ENCODE measurements at places on chromosomes 2 and 18.

- DNase-seq, result no peak
Observed at GRCh38 chr2:81195017-81195773, 890.6 kb upstream of the LRRTM1 start.

GRCh38 chr2:12008425-12009061, 262.1 kb downstream of the LPIN1 start:
- DNase-seq, result no peak

- no peak for DNase-seq
Observed at GRCh38 chr2:144707736-144708326, 187.9 kb upstream of the ZEB2 start.

DNA sequence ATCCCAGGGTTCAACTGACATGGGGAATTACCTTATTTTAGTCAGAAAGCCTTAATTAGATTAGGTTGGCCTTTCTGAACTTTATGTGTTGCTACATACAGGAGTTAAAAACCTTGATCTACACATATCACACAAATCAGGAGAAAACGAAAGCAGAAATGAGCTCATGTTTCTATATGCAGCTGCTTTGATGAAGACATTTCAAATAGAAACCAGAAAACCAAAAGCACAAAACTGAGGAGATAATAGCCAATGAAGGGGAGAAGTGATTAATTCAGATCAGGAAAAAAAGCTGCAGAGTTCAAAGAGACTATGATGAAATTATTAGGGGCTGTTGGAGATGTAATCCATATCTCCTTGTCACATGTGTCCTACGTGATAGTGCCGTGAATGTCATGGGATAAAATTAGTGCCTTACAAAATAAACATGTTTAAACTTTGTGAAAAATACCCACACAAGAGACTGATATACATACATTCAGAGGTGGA, 255.0 kb downstream of the CAMKMT start:
- DNase-seq, result no peak

GRCh38 chr2:59249441-59250306, 1008.5 kb upstream of the FANCL start:
- no peak for DNase-seq

DNA sequence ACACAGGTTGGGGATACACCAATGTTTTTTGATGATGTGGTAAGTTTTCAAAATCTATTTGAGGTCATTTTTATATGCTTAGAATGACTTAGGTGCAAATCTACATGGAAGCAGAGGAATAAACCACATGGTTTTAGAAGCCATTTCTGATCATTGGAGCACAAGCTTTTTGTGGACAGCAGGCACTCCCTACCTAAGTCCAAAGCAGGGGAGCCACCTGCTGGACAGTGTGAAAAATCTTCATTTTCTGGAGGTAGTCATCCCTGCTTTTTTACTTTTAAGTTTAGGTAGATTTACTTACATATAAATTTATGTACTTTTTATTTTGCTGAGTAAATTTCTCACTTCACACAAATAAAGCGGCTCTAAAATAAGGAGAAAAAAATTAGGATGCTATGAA, 323.2 kb downstream of the PLCL1 start:
- DNase-seq, result peak; percentile 37

DNA sequence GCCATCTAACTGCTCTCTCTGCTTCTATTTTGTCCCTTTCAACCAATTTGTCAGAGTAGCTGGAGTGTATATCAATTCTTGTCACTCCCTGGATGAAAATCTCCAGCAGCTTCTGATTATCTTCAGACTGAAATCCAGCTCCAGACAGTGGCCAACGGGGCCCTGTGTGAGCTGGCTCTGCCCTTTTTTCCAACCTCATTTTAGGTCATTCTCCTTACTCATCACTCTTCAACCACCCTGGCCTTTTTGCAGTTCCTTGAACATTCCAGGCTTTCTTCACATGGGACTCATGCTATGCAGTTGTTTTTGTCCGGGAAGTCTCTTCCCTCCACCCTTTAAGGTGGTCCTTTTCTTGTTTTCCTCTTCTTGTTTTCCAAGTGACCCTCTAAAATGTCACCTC, 15.4 kb upstream of the FAP start:
- no peak for DNase-seq

DNA sequence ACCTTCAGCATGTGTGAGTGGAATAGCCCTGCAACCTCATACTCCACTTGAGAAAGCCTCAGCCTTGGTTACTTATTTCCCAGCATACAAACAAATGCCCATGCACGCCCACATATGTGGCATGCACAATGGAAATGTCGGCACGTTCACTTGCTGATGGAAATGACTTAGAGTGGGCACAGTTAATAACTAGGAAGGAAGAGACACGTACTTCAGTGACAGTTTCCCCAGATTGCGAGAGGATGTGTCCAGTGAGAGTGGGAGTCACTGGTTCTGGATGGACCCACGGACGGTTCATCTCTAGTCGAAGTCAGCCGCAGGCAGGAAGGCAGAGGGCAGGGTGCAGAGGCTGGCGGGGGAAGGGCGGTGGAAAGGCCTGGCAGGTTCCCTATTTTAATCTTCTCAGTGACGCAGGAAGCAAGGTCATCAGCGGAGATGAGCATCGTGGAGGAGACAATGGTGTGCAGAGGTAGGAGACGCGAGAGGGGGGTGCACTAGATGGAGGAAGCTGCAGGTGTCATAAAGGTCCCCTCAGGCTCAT, 350.7 kb upstream of the MYT1L start:
- DNase-seq, result no peak

GRCh38 chr2:111897924-111898702, at the start of gene MERTK:
MERTK (plus strand) TSS chr2:111898607; CDS start chr2:111898736, 129 bp downstream.
- DNase-seq, result peak; percentile 83

- no peak for DNase-seq
Observed at GRCh38 chr2:82811946-82812345, 1647.1 kb downstream of the SUCLG1 start.

- DNase-seq, result peak; percentile 33
Observed at GRCh38 chr18:59900222-59901128, 679 bp downstream of the PMAIP1 start.

GRCh38 chr2:149692961-149693396, 105.4 kb upstream of the MMADHC start:
- no peak for DNase-seq

DNA sequence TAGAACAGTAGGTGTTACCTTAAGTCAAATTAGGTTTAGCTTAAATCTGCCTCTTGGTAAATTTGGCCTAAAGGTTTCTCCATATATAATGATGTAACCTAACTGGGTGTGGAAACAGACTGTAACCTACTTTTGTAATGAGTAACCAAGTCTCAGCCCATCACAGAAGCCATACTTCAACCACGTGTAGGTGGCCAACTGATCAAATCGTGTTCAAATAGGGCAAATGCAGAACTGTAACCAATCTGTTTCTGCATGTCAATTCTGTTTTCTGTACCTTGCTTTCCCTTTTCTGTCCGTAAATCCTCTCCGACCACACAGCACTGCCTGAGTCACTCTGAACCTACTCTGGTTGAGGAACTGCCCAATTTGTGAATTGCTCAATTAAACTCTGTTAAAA, 34.0 kb upstream of the PLA2R1 start:
- DNase-seq, result no peak

- DNase-seq, result no peak
Observed at GRCh38 chr2:142938240-142938639, 60.8 kb downstream of the KYNU start.

- no peak for DNase-seq
Observed at GRCh38 chr2:67752969-67753368, 309.8 kb downstream of the C1D start.

DNA sequence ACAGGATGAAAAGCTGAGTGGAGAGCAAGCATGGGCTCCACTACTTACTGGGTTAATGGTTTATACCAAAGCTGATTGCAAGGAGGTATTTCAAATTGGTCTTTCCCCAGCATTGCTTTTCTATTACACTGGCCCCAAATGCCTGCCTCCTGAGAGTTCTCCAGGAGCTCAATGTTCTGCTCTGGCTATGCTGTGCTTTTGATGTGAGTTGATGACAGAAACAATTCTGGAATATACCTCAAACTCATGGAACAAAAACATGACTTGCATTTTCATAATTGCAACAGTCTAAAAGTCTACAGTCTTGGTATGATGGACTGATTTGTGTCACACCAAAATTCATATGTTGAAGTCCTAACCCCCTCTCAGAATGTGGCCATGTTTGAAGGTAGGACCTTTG, 258.0 kb downstream of the CDH20 start:
- no peak for DNase-seq

- DNase-seq, result no peak
Observed at GRCh38 chr18:45554389-45554737, 60.9 kb upstream of the SLC14A2 start.

DNA sequence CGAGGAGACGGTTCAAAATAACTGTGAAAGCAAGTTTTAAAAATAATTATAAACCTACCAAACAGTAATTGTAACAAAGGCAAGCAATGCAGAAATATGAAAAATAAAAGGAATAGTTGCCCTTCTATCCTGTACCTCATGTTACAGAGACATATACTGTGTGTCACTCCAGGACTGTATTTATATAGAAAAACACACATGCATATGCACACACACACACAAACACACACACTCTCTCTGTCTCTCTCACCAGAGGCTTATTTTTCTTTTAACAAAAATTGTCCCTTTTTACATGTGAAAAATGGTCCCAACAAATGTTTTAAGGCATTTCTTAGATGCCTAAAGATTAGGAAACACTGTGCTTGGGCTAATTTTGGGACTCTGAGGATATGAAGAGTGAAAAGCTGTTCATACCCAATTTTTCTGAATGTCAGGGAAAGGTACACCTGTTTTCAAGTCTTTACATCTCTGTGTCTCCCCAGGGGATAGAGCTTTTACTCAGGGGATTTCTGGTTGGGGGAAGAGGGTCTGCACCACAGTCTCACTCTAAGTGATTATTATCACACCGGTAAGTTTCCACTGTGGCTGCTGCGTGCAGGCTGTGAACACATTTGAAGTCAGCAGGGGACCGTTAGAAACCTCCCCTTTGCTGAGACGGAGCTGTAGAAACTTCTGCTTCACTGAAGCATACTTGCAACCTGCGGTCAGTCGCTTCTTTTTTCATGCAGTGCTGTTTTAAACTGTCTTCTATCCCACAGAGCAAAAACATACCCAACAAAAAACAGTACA, 51.4 kb upstream of the SPAG16 start:
- no peak for DNase-seq

DNA sequence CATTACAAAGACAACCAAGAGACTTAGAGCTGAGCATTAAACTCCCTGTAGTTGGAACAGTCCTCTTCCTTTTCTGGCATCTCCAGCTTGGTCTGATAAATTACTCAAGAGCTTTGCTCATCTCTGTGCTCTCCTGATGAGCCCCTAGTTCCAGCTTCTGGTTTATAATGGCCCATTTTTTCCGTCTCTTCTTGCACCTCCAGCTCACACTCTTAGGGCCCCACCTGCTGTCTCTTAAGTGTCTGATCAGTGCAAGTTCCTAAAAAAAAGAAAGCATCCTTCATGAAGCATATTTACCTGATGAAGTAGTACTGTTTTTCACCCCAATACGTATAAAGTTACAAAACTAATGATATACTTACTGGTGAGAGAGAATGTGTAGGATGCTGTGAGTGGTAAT, 822.9 kb downstream of the RNF144A start:
- DNase-seq, result no peak

DNA sequence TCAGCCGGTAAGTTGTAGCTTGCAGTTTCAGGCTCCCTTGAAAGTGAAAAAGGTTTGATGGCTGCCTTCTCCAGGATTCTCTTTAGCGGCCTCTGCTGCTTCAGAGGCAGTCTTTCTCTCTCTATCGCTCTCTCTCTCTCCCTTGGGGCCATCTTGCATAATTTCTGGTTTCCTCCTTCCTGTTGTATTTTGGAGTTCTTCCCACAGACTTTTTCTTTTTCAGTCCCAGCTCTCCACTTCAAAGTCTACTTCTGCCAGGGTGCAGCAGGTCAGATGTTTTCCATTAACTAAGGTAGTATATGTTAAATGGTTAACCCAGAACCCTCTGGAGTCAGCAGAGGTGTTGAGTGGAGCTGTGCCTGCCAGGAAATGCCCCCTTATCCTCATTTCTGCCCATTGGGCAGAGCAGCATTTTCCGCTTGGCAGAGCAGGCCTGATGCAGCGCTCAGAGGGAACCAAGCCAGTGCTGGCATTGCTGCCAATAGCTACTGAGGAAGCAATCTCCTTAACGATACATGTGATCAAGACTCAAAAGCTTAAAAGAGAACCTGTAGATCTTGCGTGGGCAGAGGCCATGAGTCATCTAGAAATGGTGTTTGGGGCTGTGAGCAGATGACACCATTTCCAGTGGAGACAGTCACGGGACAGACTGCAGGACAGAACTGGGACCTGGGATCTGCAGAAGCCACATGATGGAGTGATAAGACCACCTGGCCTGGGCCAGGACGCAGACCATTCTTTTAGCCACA, 20.8 kb downstream of the DBI start:
- no peak for DNase-seq

- DNase-seq, result no peak
Observed at GRCh38 chr2:209526561-209526960, 102.7 kb downstream of the MAP2 start.

GRCh38 chr18:963276-963675, 58.6 kb downstream of the ADCYAP1 start:
- no peak for DNase-seq

- no peak for DNase-seq
Observed at GRCh38 chr18:58639751-58640427, 11.0 kb upstream of the ALPK2 start.

GRCh38 chr18:72091369-72091768, 452.8 kb downstream of the CBLN2 start:
- no peak for DNase-seq

DNA sequence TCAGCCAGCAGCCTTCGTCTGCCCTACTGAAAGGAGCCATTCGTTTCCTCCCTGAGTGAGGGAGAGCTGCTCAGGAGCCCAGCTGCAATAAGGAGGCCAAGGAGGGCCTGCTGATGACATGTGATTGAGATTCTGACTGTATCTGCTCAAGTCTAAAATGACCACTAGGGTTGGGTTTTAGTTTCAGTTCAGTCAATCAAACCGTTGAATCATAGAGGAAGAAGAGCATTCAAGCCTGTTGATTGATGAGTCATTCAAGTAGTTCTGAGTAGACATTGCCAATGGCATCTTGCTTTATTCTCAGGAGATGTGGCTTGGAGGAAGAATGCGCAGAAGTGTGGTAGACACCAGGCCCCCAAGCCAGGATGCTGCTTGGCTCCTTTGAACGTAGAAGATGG, 19.9 kb upstream of the BCL2L11 start:
- DNase-seq, result no peak

DNA sequence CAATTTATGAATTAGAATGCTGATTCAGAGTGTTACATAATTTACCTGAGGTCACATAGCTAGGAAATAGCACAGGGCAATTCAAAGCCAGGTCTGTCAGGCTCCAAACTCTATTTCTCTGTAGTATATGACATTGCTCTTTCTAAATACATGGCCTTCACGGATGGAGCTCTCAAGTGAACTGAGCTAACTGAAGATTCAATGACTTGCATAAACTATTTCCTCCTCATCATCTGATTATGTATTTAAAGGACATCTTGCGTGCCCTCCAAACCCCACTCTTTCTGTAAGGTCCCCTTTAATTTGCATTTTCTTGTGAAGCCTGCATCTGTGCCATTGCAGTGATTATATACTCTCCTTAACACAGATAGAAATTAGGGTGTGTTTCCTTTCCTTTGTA, 537.4 kb upstream of the VRK2 start:
- DNase-seq, result no peak

All from SHP77 (cell line).